ENCODE measurements at places on chromosomes 6 and 20. TPM values are rescaled to one million over a fixed set of nuclear protein-coding genes. Genes with fewer than 3 reads are reported as not detected.

GRCh38 chr6:154491567-154492470 lies 18.7 kb downstream of the CNKSR3 start:
- no peak for DNase-seq

DNA sequence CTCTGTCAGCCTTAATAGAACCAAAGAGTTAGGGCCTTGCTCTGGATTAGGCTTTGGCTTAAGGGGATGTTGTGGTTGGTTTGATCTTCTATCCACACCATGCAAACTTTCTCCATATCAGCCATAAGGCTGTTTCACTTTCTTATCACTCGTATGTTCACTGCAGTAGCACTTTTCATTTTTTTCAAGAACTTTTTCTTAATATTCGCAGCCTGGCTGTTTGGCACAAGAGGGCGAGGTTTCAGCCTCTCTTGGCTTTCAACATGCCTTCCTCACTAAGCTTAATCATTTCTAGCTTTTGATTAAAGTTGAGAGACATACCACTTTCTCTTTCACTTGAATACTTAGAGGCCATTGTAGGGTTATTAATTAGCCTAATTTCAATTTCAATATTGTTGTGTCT lies 193.1 kb downstream of the NRN1 start:
- DNase-seq, result no peak

GRCh38 chr6:138722425-138723371 lies 50.9 kb upstream of the CCDC28A start:
- no peak for DNase-seq

DNA sequence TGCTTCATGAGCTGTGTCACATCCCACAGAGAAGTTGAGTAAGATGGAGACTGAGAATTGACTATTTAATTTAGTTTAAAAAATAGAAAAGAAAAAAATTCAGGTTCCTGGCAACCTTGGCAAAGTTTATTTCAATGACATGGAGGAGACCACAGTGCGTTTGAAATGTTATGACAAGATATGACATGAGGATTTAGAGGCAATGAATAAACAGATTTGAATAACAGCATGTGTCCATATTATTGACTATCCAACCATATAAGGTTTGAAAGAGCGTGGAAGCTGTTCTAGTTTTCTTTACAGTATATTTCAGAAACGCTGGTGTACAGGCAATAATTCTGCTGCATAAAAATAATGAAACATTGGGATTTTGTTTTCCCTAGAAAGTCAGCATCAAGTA lies 303.9 kb downstream of the SMOC2 start:
- no peak for DNase-seq

- no peak for DNase-seq
These were observed 29.2 kb upstream of the BTN3A2 start for GRCh38 chr6:26335631-26336323.

- peak; percentile 18 for DNase-seq
These were observed 27.8 kb downstream of the POFUT1 start for GRCh38 chr20:32235331-32236047.

Gene SLC22A7
- total RNA-seq, result not detected

DNA sequence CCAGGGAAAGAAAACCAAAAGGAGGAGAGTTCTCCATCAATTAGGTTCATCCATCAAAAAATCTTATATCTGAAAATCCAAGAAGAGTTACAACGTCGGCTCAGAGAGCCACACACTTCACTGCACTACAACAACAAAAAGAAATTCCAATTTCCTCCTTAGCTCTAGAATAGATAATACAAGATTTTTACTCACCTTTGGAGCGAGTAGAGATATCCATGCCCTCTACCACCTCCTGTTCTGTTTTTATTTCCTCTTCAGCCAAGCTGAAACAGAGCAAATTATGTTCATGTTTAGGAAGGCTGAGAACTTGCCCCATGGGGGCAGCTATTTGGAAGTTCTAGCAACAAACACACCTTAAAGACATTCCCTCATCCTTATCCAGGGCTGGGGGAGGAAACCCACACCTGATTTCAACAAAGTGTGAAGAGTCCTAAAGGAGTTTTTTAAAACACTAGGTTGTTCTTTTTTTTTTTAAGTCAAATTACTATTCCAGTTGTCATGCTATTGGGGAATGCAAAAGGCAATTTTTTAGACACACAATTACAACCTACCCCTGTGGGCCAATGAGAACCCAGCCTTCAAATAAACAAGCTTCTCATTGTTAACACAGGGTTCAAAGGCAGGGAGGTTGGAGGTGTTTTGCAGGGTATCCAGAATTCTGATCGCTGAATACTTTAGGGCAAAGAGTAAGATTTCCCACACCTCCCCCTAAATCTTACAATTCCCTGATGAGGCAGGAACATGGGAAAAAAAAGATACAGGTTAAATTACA lies 8.7 kb downstream of the ZMYND8 start:
- DNase-seq, result no peak

DNA sequence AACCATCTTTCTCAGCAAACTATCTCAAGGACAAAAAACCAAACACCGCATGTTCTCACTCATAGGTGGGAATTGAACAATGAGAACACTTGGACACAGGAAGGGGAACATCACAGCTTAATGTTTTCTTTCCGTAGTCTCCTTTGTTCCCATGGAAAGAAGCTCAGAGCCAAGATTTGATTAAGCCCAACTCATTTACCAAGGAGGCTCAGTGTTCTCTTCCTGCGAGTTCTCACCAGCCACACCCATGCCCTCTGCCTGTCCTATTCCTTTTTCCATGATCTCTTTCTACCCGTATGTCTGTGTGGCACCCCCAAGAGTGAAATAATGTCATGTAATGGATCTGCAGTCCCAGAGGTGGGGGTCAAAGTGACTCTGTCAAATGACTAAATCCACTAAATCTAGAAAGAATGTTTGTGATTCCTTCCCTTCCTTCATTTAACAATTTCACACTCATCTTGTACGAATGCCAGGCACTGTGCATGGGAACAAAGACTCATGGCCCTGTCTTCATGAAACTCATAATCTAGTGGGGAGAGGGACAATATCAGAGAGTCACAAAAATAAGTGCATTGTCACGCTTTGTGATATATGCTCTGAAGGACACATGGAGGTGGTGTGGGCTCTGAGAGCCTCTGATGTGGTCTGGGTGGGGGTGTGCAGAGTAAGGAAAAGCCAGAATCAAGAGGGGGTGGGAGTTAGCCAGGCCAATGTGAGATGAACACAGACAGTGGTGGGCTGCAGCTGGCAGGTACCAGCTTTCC lies 292.1 kb downstream of the CDC5L start:
- DNase-seq, result no peak

DNA sequence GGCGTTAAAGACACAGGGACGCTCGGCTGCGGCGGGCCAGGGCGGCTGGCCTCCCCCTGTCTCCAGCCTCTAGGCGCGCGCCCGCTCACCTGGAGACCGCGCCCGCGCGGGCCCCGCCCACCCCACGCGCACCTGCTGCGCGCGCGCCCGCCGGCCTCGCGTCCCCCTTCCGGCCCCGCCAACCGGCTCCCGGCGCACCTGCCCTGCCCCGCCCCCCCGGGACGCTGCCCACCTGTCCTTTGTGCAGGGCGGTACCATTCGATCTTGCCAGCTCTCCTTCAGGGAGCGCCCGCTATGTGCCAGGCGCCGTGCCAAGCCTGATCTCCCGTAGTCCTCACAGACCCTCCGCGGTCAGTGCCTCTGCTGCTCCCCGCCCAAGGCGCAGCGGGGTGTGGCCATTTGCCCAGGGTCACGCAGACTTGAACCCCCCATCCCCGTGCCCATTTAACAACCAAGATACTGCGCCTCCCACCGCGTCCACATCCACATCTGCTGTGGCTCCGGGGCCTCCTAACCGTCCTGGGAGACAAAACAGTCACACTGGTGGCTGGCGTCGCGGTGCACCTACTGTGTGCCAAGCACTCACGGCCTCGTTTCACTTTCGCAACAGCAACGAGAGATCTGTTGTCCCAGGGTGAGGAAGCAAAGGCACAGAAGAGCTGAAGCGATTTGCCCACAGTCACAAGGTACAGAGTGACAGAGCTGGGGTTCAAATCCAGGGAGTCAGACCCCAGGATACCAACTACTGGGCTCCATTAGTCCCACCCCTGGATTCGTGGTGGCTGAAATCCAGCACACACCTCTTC lies 48.1 kb downstream of the NOL4L start:
- no peak for DNase-seq

GRCh38 chr20:22729180-22729579 lies 144.8 kb upstream of the FOXA2 start:
- DNase-seq, result no peak

DNA sequence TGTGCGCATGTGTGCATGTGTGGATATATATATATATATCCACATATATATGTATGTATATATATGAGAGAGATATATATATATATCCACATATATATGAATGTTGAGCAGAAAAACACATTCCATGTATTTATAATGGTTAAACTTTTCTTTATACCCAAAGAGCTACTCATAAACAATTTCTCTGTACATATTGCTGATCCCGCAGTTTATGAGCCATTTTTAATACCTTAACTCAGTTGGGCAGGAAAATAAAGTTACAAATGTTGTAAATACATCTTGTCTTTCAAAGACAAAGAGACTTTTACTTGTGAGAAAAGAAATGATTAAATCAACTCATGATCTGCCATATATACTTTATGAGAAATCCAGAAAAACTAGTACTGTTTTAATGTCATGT lies 18.1 kb upstream of the EPHA7 start:
- no peak for DNase-seq

Gene TUBB1
- 0.15 TPM for total RNA-seq

GRCh38 chr20:15895126-15895525 lies 678.1 kb downstream of the KIF16B start:
- DNase-seq, result no peak

GRCh38 chr20:623021-623420 lies 12.9 kb upstream of the TCF15 start:
- DNase-seq, result no peak

Gene FRS3
- 3.8 TPM for total RNA-seq

DNA sequence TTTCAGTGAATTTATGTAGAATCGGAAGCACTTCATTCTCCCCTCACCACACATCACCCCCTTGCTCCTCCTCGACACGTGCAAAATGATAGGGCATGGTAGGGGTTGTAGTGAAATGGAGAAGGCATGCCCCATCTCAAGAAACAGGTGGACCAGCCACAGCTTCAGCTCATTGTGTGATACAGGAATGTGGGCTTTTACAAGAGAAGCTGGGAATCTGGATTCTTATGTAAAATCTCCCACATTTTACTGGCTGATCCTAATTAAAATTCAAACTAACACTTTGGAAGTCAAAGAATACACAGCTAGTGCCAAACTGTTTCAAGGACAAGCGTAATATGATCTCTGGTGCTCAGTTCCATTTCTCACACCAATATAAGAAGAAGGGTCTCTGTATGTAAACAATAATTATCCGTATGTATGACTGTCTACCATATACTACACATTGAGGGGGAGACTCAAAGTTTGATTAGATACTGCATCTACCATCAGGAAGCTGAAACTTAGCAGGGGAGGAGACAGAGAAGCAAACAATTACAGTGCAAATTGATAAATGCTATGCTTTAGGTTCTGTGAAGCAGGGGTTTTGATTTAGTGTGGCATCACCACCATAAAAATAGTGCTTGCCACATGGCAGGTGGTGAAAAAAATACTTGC lies 24.3 kb upstream of the KIAA0408 start:
- DNase-seq, result no peak

Gene FOXC1
- 125 TPM for total RNA-seq

GRCh38 chr6:68391953-68392352 lies 243.1 kb upstream of the ADGRB3 start:
- no peak for DNase-seq

DNA sequence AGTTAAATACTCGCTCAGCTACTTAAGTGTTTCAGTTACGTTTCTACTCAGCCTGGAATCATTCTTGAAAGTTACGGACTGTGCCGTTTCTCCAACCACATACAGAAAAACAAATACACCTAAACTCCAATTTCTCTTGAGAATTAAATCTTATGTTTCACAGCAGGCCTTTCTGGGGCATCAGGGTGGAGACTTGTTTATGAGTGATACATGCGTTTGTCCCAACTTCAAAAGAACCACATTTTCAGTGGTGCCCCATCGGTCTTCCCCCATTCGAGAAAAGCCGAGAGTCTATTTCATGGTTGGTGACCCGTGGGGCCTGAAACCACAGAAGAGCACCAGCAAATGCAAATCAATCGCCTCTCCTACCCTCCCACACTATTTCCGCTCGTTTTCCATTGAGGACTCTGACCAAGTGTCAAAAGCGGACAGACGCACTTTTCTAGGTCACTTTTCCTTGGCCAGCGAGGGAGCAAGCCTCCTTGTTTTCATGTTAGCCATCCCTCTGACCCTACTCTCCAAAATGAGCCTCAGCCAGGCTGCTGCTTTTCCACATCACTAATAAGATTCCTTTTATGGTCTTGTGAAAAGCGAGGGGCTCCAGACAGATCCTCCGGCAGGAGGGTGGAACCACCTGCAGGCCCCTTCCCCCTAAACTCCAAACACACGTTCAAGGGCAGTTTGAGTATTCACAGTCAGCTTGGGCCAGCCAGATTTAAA lies 3.1 kb downstream of the JAG1 start:
- DNase-seq, result no peak

Gene CDSN
- total RNA-seq, result not detected

DNA sequence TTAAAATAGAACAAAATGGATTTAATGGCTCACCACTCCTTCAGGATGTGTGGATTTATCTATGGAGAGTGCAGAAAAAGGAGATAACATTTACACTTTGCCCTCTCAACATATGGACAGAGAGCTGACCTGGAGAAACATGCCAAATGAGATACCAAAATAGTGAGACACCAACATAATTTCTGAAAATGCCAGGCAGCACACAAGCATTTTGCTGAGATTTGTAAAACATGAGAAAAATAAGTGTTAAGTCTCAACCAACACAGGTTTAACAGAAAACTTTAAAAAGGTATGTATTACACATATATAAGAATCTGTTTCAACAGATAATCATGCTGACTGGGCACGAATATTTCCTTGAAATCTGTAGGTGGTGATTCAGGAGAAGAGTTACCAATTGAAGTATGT lies 145.2 kb downstream of the REV3L start:
- DNase-seq, result no peak

DNA sequence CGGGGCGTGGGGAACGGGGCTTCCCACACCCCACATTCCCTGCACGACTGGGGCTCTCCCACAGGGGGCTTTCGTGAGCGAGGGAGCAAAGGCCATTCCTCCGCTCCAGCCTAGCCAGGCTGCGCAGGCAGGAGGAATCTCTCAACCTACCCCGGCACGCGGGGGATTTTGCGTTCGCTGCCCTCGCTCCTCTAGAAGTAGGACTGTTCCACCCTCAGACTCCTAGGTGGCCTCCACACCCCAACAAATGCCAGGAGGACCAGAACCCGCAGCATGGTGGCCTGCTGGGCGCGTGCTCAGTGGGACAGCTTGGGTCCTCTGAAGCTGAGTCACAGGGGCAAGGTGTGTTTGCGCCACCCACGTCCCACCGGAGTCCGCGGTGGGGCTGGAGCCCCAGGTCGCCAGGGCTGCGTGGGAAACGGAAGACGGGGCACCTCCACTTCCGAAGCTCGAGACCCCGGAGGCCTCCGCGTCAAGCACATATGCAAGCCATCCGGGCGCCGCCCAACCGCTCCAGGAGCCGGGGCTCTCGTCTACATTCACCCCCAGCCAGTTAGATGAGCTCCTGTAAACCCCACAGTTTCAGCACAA lies 1938.5 kb upstream of the DEFB115 start:
- DNase-seq, result peak; percentile 68

All from chondrocyte (in vitro differentiated cells).